ENCODE measurements at places on chromosomes 12 and 14.

DNA sequence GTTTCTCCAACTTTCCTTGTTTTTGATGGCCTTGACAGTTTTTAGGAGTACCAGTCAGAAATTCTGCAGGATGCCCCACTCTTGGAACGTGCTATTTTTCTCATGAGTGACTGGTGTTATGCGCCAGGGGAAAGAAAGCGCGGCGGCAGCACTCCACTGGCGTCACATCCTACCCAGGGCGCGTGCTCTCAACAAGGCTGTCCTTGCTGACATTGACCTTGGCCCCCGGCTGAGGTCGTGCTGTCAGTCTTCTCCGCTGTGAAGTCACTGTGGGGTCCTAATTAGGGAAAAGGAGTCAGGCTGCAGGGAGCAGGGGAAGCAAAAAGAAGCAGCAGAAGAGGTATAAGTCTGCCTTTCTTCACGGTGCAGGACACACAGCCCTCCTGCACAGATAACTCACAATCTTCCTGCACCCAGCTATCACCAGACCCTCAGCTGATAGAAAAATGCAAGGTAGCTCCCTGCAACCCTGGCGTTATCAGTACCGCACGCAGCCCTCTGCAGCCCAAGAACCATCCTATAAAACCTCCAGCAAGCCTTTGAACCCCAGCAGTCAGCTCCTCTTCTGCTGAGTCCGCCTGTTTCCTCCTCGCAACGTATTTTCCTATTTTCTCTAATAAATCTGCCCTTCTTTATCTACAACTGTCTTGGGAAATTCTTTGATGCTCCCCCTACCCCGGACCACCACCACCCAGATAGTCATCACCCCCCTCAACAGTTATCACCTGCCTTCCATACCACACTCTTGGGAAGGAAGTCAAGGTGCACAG is 48.0 kb upstream of the C14orf180 start:
- no peak for DNase-seq

DNA sequence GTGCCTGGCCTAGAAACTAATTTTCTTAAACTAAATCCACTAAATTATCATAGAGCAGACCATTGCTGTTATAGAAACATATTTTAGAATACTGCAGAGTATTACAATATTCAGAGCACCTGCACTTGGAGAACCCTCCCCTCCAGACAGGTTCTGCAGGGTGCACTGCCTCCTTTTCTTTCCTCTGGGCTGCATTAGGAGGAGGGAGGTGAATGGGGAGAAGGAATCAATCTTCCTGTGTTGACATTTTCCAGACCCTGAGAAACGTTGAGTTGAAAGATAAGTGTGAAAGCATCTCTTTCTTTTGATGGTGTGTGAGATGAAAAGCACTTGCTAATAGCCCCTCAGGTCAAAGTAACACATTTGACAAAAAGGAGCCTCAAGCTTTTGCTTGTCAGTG is 7.3 kb downstream of the SYNE2 start:
- DNase-seq, result no peak

DNA sequence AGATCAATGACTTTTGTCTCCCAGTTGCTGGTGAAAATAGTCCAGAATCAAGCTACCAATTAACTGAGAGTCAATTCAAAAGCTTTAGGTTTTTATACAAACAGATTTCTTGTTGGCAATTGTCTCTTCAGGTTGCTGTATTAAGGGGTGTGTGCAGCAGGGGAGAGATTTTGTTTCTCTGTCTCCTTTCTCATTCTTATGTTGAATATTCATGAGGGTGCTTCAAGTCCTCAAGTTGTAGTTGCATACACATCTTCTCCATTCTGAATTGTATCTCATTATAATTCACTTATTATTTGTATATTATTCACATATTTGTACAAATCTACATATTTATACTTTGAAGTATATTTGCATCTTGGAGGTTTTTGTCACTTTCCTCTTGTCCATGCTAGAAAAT is 126.7 kb upstream of the PTPRQ start:
- no peak for DNase-seq

- DNase-seq, result peak; percentile 100
Observed at GRCh38 chr12:6764011-6764828, 1.9 kb upstream of the PTMS start.

DNA sequence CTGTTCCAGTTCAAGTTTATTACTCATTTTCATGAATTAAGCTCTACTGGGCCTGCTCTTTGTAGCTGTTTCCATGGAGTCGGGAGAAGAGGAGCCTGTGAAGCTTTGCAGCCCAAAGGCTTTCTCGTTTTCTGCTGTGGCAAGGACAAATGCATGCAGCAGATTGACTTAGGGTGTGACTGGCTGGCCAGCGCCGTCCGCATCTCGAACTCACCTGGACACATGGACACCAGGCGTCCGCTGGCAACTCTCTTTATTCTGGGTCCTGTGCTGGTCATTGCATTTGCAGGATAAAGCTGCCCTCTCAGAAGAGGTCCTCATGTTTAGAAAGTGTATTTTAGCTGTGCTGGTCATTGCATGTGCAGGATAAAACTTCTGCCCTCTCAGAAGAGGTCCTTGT is 350.4 kb downstream of the TMEM121 start:
- no peak for DNase-seq
